K562 (cell line): ENCODE measurements at places on chromosomes 3 and 15.

DNA sequence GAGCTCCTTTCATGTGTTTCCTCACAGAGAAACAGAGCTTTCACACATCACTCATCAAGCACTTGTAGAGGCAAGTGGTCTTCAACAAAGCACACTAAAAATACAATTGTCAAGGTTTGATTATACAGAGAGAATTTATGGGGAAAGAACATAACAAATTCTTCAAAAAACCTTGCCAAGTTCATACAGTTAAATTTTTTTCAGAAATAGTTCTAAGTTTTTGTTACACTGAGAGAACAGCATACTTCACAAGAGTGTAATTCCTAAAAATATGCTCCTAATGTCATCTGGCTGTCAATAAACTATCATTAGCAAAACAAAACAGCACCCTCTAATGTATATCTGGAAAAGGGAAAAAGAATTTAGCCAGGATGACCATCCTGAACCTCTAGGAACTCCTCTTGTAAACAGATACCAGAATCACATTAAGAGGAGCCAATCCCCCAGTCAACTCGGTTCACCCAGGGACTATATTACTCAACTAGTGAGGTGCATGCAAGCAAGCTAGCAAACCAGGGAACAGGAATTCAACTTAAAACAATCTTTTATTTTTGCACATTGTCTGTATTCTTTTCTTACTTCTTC lies 63.3 kb downstream of the RAD18 start:
- no peaks in the 10 kb centered on the region for H3K4me1 ChIP-seq
- H3K36me3 ChIP-seq, result peaks cover 57% of the 10 kb centered on the region
- DNase-seq, result no peak
- no peaks in the 10 kb centered on the region for H3K27me3 ChIP-seq
- no peak overlapping the region for H3K4me3 ChIP-seq

- 0 out of 2 replicates have a peak, but pooled peaks cover 2% of the 10 kb centered on the region for H3K4me1 ChIP-seq
- no peak overlapping the region for H3K4me3 ChIP-seq
- H3K27me3 ChIP-seq, result no peaks in the 10 kb centered on the region
- no peak for DNase-seq
- no peak overlapping the region for H3K27ac ChIP-seq
Measured at GRCh38 chr3:141407047-141407446, 38.7 kb downstream of the ZBTB38 start.

DNA sequence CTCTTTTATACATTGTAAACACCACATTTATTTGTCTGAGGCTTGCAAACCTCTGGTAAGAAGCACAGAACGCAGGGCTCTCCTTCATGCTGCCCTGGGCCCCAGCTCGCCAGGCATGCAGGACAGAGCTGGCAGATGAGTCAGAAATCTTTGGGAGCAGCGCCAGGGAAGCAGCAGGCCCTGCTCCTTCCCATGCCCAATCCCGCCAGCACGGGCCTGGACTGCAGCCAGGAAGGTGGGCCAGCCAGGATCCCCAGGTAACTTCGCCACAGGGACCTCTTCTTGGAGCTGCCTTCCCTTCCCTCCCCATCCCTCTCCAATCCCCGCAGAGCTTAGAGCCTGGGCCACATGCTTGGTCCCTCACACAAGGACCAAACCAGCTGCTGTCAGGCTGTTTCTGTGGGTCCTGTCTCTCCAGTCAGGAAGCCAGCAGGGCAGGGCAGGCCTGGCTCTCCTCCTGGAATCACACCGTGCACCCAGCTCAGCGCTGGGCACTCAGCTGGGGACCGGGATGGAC lies 8.8 kb downstream of the STOML1 start:
- H3K27ac ChIP-seq, result no peak overlapping the region
- no peak overlapping the region for H3K4me3 ChIP-seq
- DNase-seq, result no peak
- H3K36me3 ChIP-seq, result no peaks in the 10 kb centered on the region
- peaks cover 21% of the 10 kb centered on the region for H3K4me1 ChIP-seq

- H3K27ac ChIP-seq, result no peak overlapping the region
- no peak for DNase-seq
- no peaks in the 10 kb centered on the region for H3K36me3 ChIP-seq
Measured at GRCh38 chr15:77533578-77534430, 98.9 kb downstream of the LINGO1 start.

GRCh38 chr15:42578984-42579537 lies 3.7 kb downstream of the STARD9 start:
- H3K36me3 ChIP-seq, result no peaks in the 10 kb centered on the region
- no peak overlapping the region for H3K4me3 ChIP-seq
- no peaks in the 10 kb centered on the region for H3K27me3 ChIP-seq
- H3K4me1 ChIP-seq, result peaks cover 27% of the 10 kb centered on the region
- no peak overlapping the region for H3K27ac ChIP-seq

- H3K27ac ChIP-seq, result no peak overlapping the region
- H3K27me3 ChIP-seq, result no peaks in the 10 kb centered on the region
- H3K36me3 ChIP-seq, result no peaks in the 10 kb centered on the region
- H3K4me1 ChIP-seq, result peaks cover 53% of the 10 kb centered on the region
- no peak overlapping the region for H3K4me3 ChIP-seq
Measured at GRCh38 chr3:14256561-14257342, 78.1 kb downstream of the LSM3 start.

- no peak overlapping the region for H3K27ac ChIP-seq
- DNase-seq, result no peak
- H3K4me3 ChIP-seq, result no peak overlapping the region
- H3K4me1 ChIP-seq, result no peaks in the 10 kb centered on the region
- no peaks in the 10 kb centered on the region for H3K36me3 ChIP-seq
Measured at GRCh38 chr3:7700977-7701376, 800.6 kb upstream of the LMCD1 start.

GRCh38 chr3:5429517-5429890 lies 242.0 kb downstream of the EDEM1 start:
- H3K36me3 ChIP-seq, result no peaks in the 10 kb centered on the region; the same call in 2 of the 3 replicates
- H3K27ac ChIP-seq, result peak overlapping the region; percentile 89
- H3K4me3 ChIP-seq, result no peak overlapping the region

- H3K27ac ChIP-seq, result no peak overlapping the region
- no peaks in the 10 kb centered on the region for H3K36me3 ChIP-seq
- DNase-seq, result no peak
- no peaks in the 10 kb centered on the region for H3K4me1 ChIP-seq
- H3K4me3 ChIP-seq, result no peak overlapping the region
Measured at GRCh38 chr3:9308298-9308990, 54.4 kb upstream of the THUMPD3 start.

DNA sequence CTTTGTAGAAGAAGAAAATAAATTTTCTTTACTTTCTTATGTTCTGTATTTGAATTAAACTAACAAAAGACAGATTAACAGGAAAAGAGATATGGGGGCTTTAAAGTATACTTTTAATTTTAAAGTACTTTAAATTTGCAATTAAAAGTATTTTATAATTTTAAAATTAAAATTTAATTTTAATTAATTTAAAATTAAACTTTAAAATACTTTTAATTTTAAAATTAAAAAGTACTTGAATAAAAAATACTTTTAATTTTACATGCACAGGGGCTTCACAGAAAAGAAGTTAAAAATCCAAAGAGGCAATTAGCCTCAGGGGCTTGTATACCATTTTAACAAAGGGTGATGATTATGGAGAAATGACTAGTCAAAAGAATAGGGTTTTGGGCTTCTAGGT lies 420.5 kb upstream of the TGFBR2 start:
- no peaks in the 10 kb centered on the region for H3K27me3 ChIP-seq
- DNase-seq, result no peak
- H3K27ac ChIP-seq, result no peak overlapping the region
- H3K36me3 ChIP-seq, result no peaks in the 10 kb centered on the region
- H3K4me1 ChIP-seq, result no peaks in the 10 kb centered on the region

- no peak for DNase-seq
- no peak overlapping the region for H3K27ac ChIP-seq
- H3K27me3 ChIP-seq, result no peaks in the 10 kb centered on the region
- no peaks in the 10 kb centered on the region for H3K36me3 ChIP-seq
Measured at GRCh38 chr3:70880421-70880820, 568.0 kb upstream of the MDFIC2 start.

DNA sequence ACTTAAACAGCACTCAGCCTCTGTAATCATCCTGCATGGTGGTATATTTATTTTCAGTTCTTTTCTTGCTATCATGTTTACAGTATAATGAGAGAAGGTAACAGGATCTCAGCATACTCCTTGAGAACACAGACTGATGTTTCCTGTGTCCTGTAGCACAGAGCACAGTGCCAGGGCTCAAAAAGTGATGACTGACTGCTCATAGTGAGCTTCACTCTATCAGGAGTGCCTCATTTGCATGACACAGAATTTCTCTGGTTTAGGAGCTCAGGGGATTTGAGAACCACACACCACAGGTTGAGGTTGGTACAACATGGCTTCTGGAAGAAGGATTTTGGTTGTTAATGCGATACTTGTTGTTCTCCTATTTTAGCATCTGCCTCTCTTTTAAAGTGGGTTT lies 68.5 kb upstream of the SLC2A2 start:
- DNase-seq, result no peak
- no peak overlapping the region for H3K4me3 ChIP-seq
- H3K27ac ChIP-seq, result no peak overlapping the region
- H3K4me1 ChIP-seq, result no peaks in the 10 kb centered on the region
- H3K27me3 ChIP-seq, result no peaks in the 10 kb centered on the region

DNA sequence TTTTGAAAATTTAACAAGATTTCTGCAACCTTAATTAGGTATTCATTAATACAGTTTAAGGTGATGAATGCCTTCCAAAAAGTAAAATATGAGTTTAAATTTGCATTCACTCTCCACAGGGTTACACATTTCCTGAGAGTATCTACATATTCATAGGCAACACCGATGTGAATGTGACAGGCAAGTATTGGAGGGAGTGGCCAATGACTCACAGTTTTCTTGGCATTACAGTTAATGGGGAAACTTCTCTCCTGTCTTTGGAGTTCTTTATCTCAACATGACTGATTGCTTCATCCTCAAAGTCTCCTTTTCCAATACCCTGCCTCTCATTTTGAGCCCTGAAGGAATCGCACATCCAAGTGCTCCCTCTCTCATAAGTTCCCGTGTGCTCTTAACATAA lies 181.9 kb upstream of the CHL1 start:
- H3K27ac ChIP-seq, result no peak overlapping the region
- H3K4me1 ChIP-seq, result no peaks in the 10 kb centered on the region
- H3K4me3 ChIP-seq, result no peak overlapping the region
- no peak for DNase-seq
- H3K27me3 ChIP-seq, result no peaks in the 10 kb centered on the region

- no peak overlapping the region for H3K4me3 ChIP-seq
- no peak overlapping the region for H3K27ac ChIP-seq
- H3K4me1 ChIP-seq, result peaks cover 3% of the 10 kb centered on the region; the same call in 1 of the 2 replicates
- no peaks in the 10 kb centered on the region for H3K27me3 ChIP-seq
- no peaks in the 10 kb centered on the region for H3K36me3 ChIP-seq
- no peak for DNase-seq
Measured at GRCh38 chr3:11477407-11477911, 166.3 kb downstream of the VGLL4 start.

GRCh38 chr3:36907911-36908646 lies 36.8 kb downstream of the TRANK1 start:
- DNase-seq, result peak; percentile 32
- no peaks in the 10 kb centered on the region for H3K36me3 ChIP-seq
- no peaks in the 10 kb centered on the region for H3K27me3 ChIP-seq
- H3K4me1 ChIP-seq, result peaks cover 40% of the 10 kb centered on the region
- peak overlapping the region; percentile 27 for H3K4me3 ChIP-seq
- H3K27ac ChIP-seq, result peak overlapping the region; percentile 38; the same call in 2 of the 3 replicates

DNA sequence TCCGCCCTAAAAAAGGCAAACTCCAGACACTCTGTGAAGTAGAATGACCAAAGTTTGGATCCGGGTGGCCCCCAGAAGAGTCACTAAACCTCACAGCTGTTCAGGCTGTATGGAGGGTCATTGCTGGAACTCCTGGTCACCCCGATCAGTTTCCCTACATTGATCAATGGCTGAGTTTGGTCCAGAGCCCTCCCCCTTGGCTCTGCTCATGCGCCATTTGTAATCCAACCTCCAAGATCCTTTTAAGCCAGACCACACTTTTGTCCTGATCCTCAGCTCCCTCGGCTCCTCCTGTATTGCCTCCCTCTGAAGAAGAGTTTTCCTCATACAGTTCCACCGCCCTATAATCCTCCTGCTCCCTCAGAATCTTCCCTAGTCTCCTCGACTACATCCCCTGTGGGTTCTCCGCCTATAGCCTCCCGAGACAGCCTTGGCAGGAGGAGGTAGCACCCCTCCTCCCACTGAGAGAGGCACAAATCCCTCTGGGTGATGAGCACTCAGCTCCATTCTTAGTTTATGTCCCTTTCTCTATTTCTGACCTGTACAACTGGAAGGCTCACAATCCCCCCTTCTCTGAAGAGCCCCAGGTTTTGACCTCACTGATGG lies 42.2 kb downstream of the ZBTB11 start:
- peak overlapping the region; percentile 63 for H3K4me3 ChIP-seq
- H3K27me3 ChIP-seq, result no peaks in the 10 kb centered on the region
- peaks cover 5% of the 10 kb centered on the region; the same call in 2 of the 3 replicates for H3K4me1 ChIP-seq
- DNase-seq, result peak; percentile 70

DNA sequence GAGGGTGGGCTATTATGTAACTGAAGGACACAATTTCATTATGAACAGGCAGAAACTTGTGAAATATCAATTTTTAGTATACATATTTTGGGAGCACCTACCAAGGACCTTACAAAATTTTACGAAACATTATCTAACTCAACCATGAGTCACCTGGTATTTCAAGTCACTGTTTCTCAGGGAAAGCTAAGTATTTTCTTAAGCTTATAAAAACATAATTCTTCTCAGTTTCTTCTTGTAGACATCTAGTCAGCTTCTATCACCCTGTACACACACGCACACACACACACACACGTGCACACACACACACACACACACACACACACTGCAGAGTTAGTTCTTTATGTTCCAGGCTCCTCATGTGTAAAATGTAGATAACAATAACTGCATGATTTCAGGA lies 658.3 kb downstream of the TUSC7 start:
- H3K27ac ChIP-seq, result no peak overlapping the region
- no peak overlapping the region for H3K4me3 ChIP-seq
- H3K27me3 ChIP-seq, result no peaks in the 10 kb centered on the region

DNA sequence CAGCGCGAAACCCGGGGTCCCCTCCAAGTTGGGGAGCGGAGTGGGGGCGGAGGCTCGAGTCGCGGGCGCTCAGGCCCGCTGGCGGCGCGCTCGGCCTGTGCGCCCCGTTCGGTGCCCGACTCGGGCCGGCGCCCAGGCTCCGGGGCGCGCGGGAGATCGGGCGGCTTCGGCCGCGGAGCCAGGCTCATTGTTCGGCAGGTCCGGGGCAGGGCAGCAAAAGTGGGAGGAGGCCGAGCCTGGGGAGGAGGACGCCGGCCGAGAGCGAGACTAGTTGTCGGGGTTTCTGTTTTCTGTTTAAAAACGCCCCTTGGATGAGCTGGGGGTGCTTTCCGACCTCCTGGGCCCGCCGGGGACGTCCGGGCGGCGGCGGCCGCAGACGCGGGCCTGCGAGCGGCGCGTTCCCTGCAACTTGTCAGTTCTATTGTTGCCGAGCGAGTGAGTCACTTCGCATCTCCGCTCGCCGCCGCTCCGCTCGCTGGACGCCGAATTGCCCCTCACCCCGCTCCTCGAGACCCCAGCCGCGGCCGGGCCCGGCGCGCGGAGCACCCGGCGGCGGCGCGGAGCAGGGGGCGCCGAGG lies 676 bp downstream of the TCF12 start:
- peak; percentile 58 for DNase-seq
- H3K27ac ChIP-seq, result peak overlapping the region; percentile 92
- H3K27me3 ChIP-seq, result no peaks in the 10 kb centered on the region
- peaks cover 20% of the 10 kb centered on the region for H3K4me1 ChIP-seq
- peaks cover 23% of the 10 kb centered on the region; the same call in 2 of the 3 replicates for H3K36me3 ChIP-seq
